Keratinocyte (primary cell): ENCODE measurements at places on chromosomes 7 and 10.

- DNase-seq = no peak
Observed at GRCh38 chr10:24408365-24408764, 199.4 kb downstream of the KIAA1217 start.

DNA sequence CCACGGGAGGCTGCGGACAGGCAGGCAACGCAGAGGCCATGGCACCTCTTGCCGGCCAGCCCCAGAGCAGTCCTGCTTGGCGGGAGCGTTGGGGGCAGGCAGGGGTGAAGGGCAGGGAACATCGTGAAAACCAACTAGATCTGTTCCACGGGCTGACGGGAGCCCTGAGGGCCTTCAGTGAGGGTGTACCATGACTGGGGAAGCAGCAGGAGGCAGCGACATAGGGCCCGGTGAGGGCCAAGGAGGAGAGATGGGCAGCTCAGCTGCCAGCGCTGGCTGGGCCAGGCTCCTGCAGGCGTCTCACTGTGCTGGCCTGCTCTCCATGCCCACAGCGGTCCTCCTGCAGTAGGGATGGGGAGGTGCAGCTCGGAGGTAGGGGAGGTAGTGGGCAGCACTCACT lies 196.5 kb downstream of the ELFN1 start:
- DNase-seq = no peak

DNA sequence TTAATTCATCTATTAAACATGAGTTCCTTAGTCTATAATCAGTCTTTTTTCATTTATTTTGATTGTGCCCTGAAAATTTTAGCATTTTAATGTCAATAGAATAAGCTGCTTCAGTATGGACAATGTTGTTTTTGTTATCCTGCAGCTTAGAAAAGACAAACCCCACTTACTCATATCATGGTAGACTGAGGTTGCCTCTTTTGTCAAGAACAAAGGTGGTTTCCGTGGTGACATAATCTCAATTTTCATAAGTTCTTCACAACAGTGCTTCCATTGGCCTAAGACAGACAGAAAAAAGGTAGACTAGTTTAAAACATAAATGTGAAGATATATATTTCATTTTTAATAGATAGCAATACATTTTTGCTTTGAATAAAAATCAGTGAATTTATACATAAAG lies 69.1 kb downstream of the RTKN2 start:
- no peak for DNase-seq

DNA sequence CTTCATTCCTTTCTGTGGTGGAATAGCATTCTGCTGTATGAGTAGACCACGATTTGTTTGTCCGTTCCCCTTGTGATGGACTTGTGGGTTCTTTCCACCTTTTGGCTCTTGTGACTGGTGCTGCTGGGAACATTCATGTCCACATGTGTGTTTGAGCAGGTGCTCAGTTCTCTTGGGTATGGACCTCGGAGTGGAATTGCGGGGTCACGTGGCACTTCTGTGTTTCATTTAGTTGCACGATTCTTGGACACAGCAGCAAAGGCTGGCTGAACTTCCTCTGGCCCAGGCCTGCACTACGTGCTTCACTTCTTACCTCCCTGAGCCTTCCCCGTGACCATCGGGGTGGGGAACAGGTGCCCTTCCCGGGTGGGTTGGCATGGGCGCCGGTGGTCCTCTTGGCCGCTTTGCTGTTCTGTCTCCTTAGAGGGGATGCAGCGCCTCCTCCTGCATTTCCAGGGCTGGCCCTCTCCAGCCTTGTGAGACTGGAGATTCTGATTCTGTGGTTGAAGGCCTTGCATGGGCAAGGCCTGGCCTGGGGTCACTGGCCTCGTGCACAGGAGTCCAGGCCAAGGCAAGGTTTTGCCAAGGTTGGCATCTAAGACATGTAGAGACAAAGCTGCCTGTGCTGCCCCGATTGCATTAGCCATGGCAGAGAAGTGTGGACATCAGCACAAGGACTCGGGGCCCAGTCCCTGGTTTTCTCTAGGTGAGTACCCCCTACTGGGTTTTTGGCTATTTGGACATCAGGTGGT lies 25.1 kb downstream of the DOCK1 start:
- DNase-seq = no peak

DNA sequence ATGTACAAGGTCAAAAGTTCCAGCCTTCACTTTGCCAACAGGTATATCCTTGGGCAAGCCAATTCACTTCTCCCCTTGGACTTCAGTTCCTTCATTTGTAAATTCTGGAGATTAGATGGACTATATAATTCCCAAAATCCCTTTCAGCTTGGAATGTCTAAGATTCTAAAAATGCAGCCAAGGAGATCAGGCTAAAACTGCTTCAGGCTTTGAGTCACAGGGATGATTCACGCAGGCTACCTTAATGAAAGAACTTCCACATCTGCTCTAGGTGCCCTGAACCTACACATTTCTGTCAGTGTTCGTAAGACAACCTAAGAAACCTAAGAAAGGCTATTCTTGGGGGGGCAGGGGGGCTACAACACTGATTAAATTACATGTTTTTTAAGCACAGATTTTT lies 7.1 kb downstream of the CPVL start:
- DNase-seq = no peak

- no peak for DNase-seq
Observed at GRCh38 chr10:92727550-92727949, 37.8 kb downstream of the HHEX start.

- DNase-seq = no peak
Observed at GRCh38 chr10:78552261-78552811, 516.4 kb upstream of the ZMIZ1 start.

DNA sequence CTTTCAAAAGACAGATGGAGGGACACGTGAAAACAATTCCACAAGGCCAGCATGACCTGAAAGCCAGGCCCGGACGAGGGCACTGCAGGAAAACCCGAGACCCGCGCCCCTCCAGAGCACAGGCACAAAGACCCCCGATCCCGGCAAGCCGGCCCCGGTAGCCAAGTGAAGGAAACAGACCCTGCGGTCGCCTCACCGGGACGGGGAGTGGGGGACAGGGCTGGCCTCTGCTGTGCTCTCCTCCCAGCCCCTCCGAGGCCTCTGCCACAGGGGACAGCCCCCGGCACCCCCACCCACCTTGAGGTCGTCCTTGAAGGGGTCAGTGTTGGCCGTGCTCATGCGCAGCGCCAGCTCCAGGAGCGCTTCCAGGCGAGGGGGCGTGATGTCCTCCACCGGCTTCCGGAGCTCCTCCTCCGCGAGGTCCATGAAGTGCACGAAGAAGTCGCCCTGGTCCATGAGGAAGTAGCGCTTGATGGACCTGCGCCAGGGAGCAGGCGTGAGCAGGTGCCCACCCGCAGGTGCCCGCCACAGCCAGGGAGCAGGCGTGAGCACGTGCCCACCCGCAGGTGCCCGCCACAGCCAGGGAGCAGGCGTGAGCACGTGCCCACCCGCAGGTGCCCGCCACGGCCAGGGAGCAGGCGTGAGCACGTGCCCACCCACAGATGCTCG lies 11.3 kb upstream of the ADAM8 start:
- no peak for DNase-seq

GRCh38 chr7:140155428-140155827 lies 21.4 kb downstream of the KDM7A start:
- DNase-seq = no peak

GRCh38 chr10:76354212-76354738 lies 922.9 kb downstream of the LRMDA start:
- DNase-seq = no peak

DNA sequence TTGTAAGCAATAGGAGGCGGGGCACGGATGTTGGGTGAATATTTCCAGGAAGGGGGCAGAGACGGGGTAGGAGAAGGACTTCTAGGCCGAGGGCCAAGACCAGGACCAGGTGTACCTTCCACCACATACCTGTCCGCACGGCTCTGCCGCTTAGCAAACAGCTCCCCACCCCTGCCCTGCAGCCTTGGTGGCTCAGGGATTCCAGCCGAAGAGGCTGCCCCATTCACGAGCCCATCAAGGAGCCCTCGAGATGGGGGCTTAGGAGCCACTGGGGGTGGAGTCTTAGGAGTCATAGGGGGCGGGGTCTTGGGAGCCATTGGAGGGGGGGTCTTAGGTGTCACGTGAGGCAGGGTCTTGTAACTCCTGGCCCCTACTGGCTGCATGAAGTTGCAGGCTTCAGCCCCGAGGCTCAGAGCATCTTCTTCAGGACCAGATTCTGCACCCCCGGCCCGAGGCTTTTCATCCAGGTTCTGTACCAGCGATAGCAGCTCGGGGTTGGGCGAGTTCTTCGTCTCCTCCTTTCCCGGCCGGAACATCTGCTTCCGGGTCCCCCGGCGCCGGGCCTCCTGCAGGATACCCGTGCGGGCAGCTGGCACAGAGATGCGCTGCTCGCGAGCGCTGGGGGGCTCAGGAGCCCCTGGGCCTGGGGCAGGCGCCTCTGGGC lies 6.1 kb upstream of the MYOZ1 start:
- no peak for DNase-seq

- DNase-seq = no peak
Observed at GRCh38 chr10:126857178-126857806, 47.9 kb upstream of the DOCK1 start.

DNA sequence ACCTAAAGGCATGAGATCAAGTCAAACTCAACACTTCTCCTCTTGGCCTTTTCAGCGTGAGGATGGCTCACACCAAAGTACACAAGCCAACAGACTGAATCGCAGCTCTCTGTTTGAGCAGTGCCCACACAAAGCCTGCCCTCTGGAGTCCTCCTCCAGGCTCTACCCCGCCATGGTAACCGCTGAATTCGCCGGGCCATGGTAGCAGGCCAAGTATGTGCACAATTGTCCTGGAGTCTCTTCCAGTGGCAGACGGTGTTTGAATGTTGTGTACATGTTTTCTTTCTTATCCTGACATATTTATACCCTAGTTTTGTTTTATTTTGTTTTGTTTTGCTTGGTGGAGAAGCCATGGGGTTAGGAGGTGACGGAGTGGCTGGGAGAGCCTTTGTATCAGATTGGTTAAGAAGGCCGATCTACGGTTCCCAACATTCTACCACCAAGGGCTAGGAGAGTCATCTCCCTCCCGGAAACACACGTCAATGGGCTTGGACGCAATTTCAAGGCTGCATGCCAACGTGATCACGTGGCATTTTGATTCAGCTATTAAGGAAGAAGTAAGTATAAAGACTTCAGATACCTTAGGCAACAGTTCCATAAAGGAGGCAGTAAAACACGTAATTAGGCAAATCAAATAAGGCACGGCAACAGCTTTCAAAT lies 12.1 kb upstream of the SHH start:
- no peak for DNase-seq

DNA sequence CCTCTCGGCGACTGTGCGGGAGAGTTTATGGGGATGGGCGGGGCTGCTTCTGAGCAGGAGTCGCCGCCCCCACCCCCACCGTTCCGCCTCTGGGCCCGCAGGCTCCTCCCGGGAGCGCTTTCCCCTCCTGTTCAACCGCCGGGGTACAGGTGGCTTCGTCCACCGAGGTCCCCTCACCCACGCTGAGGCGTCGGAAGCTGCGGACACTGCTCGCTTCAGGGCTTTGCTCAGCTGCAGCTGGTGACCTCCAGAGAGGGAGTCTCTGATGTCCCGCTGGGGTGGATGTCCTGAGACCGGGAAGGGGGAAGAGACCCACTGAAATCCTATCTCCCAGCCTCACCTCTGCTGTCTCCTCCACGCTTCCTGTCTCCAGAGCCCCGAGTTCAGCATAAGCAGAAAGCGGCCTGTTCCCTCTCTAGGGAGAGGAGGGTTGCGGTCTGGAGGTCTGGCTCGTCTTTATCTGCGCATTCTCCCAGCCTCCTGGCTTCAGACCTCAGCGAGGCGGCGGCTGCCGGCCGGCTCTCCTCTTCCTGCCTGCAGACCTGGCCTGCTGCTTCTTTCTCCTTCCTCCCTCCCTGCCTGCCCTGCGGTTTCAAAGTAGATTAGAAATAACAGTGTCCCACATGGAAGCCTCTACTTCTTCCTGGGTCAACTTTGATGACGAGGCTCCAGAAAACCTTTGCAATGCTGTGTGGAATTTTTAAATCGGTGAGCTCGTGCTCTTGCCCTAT lies 1.8 kb downstream of the CYP2E1 start:
- no peak for DNase-seq

GRCh38 chr7:52005613-52006012 lies 689.0 kb upstream of the COBL start:
- DNase-seq = no peak

DNA sequence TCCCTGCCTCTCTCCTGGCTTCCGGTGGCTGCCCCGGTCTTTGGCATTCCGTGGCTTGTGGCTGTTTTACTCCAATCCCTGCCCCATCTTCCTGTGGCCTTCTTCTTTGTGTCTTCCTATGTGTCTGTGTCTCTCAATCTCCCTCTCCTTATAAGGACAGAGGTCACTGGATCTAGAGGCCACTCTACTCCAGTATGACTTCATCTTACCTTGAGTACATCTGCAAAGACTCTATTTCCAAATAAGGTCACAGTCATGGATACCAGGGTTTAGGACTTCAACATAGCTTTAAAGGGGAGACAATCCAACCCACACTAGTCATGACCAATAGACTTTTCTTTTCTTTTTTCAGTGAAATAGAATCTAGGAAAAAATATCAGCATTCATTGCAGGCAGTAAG lies 153.3 kb upstream of the INSYN2A start:
- DNase-seq = no peak

DNA sequence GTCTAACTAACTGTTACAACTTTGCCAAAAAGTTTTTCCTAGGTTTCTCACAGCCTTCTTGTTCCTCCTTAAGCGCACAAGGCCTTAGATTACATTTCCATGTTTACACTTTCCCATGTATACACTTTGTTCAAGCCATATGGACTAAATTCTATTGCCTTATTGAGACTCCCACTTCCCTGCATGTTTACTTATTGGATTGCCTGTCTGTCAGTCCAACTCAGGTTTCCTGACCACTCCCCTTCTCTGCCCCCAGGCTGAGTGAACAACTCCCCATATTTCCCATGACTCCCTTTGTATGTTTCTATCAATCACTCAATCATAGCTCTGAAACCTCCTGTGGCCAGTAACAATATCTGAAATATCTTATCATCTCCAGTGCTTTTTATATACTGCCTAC lies 43.0 kb downstream of the SLC25A40 start:
- DNase-seq = no peak

GRCh38 chr10:88980247-88980646 lies 10.4 kb upstream of the FAS start:
- DNase-seq = no peak

GRCh38 chr10:109784236-109784635 lies 139.1 kb downstream of the XPNPEP1 start:
- no peak for DNase-seq

DNA sequence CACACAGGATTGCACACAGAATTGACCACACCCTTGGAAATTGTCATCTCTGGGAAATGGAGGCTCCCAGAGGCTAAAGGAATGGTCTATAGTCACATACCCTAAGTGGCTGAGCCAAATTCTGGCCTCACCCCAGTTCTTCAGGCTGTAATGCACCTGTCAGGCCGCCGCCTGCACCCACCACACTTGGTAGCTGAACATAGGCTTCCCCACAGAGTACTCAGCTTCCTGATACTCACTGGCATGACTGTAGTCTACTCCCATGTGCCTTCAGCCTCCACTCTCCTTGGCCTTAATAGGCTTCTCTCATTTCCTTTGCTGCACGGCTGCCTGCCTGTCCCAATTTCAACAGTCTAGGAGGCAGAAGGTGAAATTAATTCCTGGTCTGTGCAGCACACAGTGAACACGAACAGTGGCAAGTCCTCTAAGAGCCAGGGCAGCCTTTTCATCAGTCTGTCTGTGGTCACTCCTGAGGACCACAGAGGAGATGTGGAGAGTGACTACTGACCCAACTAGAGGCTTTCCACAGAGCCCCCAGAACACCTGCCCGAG lies 42.5 kb downstream of the NUDCD3 start:
- no peak for DNase-seq
